ENCODE measurements at places on chromosomes 1 and 21.

GRCh38 chr1:9169601-9170137 is 40.8 kb upstream of the GPR157 start:
- no peak for DNase-seq

GRCh38 chr21:39184050-39184980 is 1.1 kb upstream of the PSMG1 start:
- DNase-seq: no peak

GRCh38 chr1:171247501-171247900 is 793 bp upstream of the FMO1 start:
- no peak for DNase-seq

- no peak for DNase-seq
Measured at GRCh38 chr1:175364424-175365076, 172.0 kb upstream of the KIAA0040 start.

DNA sequence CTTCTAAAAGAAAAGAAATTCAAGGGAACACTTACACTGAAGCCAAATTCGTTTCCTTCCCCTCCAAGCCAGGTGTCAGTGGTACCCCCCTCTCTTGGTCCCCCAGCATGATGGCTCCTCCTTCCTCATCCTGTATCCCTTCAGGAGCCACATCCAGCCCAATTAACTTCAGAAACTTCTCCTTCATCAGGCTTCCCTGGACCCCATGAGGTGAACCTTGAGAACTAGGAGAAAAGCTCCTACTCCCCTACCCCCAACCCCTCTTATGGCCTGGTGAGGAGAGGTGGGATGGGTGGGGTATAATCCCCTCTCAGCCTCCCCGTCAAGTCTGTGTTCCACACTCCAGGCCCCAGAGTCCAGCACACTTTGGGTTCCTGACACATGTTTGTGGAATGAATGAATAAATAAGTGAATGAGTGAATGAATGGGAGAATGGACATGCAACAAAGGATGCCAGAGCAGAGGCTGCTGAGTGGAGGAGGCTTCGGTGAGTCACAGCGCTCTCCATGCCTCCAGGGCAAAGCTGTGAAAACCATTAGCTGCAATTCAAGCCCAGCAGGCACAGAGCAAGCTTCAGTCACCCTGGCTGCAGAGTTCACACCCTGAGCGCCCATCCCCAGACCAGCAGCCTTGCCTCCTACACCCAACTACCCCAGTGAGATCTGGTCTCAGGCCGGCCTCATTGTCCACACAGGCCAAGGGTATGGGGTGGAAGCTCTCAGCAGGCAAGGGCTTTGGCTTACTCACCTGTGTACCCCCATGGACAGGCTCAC is 43.8 kb downstream of the BATF3 start:
- no peak for DNase-seq

- DNase-seq: peak; percentile 57
Measured at GRCh38 chr21:41425954-41426675, at the start of gene MX1. TSS of gene MX1 (plus strand) at chr21:41426239. CDS start at chr21:41432071, 5,832 bp downstream.

- DNase-seq: no peak
Measured at GRCh38 chr1:14181191-14181795, 417.2 kb upstream of the KAZN start.

DNA sequence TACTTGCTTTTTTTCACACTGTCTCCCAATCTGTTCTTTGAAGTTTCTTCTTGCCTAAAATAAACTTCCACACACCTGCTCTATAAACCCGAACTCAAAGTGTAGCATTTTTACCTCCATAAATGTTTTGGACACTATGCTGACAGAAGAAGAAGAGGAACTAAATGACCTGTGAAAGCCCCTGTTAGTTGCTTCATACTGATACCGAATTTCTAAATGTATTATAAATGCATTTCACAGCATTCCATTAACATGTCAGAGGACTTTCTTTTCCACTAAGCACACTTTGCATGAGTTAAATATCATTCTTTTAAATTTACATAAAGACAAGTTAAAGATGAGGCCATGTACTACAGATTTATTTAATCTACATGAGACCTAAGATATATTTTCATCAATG is 281.0 kb downstream of the SMYD3 start:
- no peak for DNase-seq

DNA sequence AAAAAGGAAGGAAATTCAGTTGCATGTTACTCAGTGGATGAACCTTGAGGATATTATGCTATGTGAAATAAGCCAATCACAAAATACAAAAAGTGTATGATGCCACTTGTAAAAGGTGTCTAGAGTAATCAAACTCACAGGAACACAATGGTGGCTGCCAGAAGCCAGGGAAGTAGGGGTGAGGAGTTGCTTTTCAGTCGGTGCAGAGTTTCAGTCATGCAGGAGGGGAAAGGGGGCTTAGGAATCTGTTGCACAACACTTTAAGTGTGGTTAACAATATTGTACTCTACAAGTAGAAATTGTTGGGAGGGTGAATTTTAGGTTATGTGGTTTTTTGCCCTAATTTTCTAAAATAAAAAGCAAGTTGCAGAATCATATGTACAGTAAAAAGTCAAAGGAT is 184.2 kb upstream of the RAB4A start:
- no peak for DNase-seq

GRCh38 chr1:1094981-1095380 is 20.9 kb upstream of the RNF223 start:
- no peak for DNase-seq

- no peak for DNase-seq
Measured at GRCh38 chr1:228347181-228347580, 59.5 kb downstream of the TRIM11 start.

- no peak for DNase-seq
Measured at GRCh38 chr1:155941845-155942531, 550 bp downstream of the RXFP4 start.

DNA sequence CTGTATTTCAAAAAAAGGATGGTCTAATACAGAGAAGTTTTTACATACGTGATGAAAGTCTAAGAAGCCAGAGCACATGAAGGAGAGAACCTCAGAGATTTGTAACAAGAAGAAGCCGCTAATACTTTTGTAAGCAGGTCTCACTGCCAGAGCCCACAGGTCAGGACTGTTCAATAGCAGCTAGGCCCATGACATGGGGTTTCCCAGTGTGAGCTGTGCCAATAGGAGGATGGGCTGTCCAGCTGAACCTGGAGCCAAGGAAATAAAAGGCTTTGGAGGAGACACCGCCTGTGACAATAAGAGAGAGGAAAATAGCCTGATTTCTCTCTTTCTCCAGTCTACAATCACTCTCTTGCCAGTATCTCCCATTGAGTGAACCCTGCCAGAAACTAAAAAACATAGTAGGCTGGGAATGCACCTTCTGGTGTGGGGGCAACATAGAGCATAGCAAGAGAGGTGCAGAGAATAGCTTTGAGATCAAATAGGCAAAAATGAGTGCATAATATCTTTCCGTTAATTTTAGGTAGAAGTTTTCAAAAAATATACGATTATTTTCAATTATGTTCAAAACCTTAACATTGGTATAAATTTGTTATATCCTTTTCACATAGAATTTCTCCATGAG is 360.3 kb downstream of the NEGR1 start:
- no peak for DNase-seq

DNA sequence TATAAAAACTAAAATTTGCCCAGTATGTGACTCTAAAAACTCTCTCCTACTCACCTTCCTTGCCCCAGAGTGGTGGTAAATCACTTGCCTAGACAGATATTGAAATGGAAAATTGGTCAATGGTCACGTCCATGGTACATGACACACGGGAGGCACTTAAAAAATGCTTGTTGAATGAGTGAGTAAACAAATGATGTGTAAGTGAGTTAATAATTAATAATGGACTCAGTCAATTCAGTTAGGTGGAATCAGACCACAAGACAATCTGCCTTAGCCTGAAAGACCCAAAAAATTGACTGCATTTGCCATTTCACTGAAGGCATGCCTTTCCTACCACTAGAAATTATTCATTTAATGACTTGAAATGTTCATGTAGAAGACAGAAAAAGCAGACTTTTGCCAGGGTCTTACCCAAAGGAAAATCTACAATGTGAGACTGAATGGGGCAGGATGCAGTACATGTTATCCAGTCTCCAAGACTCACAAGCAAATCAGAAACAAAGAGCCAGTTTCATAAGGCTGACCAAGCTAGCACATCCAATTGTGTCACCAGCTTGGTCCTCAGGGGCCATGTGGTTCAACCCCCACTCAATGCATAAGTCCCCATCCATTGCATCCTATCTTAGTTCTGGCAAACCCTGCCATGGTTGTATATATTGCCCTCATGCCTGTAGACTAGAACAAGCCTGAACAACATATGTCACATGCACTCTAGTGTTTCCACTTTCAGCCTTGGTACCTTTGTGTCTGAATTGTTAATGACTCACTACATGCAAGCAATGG is 73.6 kb downstream of the TBX15 start:
- no peak for DNase-seq

DNA sequence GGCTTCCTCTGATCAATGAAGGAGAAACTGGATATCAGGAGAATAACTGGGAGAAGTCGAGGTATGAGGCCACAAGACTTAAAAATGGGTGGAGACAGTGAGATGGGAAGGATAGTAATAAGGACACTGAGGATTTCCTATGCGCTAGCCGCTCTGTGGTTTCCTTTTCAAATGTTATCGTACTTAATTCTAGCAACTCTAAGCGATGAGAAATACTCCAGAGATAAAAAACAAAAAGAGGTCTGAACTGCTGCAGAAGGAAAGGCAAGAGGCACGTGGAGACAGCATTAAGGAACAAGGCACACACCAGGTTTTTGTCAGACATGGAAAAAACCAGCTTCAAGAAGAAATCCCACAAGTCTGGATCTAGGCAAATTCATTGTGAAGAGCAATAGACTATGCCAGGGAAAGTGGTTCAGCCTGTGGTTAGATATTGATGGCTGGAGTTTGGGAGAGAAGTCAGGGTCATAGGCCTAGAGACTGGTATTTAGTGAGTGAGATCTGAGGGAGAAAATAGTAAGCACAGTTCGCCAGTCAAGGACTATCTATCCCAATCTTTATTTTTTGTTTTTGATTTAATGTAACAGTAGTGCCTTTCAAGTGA is 5.3 kb downstream of the CLCA2 start:
- no peak for DNase-seq

- no peak for DNase-seq
Measured at GRCh38 chr21:37380349-37381323, 14.1 kb downstream of the DYRK1A start.

DNA sequence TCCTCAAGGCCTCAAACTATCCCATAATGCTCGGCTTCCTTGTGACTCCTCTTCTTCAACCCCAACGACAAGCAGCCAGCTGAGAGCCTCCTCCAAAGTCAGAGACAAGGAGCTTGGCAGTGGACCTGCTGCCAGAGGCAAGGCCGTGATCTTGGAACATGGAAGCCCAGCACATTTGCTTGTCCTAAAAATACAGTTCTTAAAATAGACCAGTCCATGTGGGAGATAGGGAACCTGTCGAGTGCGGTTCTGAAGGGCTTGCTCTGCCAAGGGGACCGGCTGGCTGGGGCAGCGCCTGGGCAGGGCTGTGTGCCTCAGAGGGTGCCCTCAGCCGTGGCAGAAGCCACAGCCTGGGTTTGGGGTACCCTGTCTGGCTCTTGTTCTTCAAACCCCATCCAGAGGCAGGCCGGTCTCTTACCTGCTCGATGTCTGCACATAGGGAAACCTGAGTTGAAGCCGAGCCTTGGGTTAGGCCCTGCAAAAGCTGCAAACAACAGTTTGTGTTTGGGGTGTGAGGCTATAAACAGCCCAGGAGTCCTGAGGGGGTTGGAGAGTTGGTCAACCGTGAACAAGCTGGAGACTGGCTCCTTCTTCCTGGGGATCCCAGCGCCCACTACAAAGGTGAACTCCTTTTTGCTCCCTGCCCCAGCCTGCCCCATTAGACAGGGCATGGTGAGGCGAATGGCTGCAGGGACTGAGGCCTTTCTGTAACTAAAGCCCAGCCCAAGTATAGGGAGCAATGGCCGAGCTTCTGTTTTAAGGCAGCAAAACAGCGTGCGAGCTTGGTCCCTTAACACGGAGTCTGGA is 228.8 kb downstream of the CAMTA1 start:
- no peak for DNase-seq

DNA sequence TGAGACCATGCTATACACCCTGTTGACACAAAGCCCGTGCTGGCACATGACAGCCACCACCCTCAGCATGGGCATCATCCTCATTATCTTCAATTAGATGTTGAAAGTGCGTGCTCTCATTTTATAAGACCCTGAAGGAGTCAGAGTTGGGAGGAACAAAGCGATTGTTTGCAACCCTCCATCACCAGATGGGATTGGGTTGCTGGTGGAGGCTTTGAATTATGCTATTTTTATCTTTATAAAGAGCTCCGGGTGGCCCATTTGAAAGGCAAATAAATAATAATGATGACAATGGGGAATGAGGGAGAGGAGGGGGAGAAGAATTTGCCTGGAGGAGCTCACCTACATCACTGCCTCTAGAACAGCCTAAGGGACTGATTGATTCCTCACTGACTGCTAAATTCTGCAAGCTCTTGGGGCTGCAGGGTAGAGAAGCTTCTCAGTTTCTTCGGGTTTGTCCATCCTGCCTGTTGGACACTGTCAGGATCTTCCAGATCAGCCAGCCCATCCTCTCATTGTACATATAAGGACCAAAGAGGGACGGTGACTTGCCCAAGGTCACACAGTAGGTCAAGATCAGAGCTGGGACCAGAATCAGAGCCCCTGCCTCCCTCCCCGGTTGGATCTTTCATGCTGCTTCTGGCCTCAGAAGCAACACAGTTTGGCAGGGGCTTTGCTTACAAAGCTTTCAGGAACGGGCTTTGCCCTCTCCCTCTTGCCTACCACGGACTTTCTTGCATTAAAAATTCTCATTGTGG is 130.9 kb upstream of the ZBTB40 start:
- no peak for DNase-seq

DNA sequence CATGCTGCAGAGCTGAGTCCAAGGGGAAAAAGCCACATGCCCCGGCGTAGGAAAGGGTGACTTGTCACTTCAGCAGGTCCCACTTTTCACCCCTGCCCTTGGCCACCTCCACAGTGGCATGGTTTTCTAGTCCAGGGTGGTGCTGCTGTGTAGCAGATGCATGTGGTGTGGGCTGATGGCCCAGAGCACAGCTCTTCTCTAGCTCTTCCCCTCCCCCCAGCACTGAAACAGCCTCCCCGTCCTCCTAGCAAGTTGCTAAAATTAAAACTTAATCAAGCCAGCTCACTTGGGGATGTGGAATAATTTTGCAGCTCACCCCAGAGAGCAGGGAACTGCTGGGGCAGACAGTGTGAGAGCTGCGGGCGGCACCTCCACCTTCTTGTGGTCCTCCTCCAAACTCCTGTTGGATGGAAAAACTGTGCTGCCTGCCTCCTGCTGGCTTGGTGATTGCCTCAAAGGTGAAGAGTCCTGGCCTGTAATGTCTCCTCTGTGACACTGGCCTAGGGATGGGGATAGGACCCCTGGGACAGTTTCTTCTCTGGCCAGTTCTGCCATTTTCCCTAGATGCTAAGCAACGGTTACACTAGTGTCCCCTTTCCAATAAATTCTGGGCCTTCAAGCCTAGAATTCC is 91.6 kb downstream of the RNF220 start:
- no peak for DNase-seq

- no peak for DNase-seq
Measured at GRCh38 chr1:182863940-182864339, 24.8 kb downstream of the DHX9 start.

GRCh38 chr21:39084979-39085729 is 98.1 kb downstream of the PSMG1 start:
- no peak for DNase-seq
